Activated naive CD4-positive, alpha-beta T cell treated with anti-CD3 and anti-CD28 coated beads, Interleukin-2, amount 50 U/mL, for 72 hours (primary cell): ENCODE measurements at places on chromosomes 4 and X. TPM values are rescaled to one million over a fixed set of nuclear protein-coding genes. Genes with fewer than 3 reads are reported as not detected.

- no peak for DNase-seq
Observed at GRCh38 chr4:138063581-138063980, 178.6 kb downstream of the SLC7A11 start.

DNA sequence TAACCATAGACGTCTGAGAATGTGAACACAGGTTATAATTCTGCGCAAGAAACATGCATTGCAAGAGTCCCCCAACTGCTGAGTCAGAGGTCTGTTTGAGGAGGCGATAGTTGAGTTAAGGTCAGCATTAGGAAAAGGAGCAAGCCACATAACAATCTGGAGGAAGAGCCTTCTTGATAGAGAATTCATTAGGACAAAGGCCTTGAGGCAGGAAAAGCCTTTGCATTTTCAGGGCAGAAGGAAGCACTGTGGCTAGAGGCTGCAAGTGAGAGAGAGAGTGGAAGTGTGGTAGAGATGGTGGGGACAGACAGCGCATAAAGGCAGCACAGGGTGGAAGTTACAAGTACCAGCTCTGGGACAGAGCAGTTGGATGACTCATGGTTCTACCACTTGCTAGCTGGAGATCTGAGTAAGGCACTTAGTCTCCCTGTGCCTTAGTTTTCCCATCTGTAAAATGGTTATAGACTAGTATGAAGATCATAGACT lies 125.8 kb upstream of the LNX1 start:
- no peak for DNase-seq

The MAGEE2 gene
- not detected for total RNA-seq

The P2RY8 gene
- total RNA-seq = 18.9 TPM

The USP17L11 gene
- total RNA-seq = not detected

The CXCL5 gene
- total RNA-seq = not detected

- DNase-seq = peak; percentile 5
Observed at GRCh38 chrX:20144491-20144890, 2.9 kb upstream of the EIF1AX start.

GRCh38 chr4:28179126-28179525 lies 1318.5 kb downstream of the STIM2 start:
- DNase-seq = no peak

The ARX gene
- not detected for total RNA-seq

DNA sequence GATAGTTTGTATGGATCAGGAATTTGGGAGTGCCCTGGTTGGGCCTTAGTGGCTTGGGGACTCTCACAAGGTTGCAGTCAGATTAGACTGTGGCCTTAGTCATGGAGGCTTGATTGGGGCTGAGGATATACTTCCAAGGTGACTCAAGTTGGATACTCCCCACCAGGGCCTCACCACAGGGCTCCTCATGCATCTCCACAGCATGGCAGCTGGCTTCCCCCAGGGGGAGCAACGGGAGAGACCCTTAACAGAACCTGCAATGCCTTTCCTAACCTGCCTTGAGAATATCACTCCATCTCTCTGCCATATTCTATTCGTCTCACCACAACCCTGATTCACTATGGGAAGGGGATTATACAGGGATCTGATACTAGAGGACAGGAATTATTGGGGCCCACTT lies 161.9 kb downstream of the RELL1 start:
- no peak for DNase-seq

DNA sequence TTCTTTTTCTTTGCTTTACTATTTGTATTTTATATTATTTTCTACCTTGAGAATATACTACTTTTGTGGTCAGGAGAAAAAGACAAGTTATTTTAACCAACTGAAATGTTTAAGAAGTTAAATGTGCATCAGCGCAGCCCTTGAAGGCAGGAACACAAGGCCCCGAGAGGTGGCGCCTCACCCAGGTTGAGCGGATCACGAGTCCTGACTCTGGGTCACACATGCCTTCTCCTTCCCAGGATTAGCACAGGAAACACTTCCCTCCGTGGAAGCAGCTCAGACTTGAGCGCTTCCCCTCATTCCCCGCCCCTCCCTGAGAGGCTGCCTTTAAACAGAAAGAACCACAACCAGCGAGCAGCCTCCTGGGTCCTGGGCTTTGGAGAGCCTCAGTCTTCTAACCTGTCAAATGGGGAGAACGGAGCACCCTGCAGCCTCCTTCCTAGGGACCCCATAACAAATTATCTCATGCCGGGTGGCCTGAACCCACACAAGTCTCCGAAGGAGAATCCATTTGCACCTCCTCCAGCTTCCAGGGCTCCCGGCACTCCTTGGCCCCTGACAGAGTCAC lies 217.6 kb downstream of the AFAP1 start:
- DNase-seq = no peak

DNA sequence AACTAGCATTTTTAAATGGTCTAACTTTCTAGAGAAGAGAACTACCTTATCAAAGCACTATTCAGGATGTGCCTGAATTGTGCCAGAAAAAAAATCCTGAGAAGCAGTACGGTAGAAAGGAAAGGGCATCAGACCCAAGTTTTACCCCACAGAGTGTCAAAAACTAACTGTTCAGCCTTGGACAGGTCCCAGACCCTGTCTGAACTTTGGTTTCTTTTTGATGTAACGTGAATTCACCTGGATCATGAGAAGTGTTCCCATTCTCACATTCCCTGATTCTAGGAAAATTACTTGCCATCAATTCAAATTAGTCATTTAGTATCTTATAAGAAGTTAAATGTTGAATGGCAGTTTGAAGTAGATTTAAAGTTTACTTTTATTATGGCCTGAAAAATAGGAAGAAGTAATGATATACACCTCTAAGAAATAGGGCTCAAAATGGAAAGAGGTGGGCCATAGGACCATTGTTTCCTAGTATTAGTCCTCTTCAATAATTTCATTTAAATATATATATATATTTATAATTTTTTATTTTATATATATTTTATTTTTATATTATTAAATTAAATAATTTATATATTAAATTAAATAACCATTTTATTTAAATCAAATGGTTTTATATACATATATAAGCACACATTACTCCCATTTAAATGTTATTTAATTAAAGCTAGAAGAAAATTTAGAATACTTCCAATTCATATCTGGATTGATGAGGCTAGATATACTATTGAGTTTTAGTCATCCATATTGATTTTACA lies 181.9 kb upstream of the PPARGC1A start:
- DNase-seq = no peak

DNA sequence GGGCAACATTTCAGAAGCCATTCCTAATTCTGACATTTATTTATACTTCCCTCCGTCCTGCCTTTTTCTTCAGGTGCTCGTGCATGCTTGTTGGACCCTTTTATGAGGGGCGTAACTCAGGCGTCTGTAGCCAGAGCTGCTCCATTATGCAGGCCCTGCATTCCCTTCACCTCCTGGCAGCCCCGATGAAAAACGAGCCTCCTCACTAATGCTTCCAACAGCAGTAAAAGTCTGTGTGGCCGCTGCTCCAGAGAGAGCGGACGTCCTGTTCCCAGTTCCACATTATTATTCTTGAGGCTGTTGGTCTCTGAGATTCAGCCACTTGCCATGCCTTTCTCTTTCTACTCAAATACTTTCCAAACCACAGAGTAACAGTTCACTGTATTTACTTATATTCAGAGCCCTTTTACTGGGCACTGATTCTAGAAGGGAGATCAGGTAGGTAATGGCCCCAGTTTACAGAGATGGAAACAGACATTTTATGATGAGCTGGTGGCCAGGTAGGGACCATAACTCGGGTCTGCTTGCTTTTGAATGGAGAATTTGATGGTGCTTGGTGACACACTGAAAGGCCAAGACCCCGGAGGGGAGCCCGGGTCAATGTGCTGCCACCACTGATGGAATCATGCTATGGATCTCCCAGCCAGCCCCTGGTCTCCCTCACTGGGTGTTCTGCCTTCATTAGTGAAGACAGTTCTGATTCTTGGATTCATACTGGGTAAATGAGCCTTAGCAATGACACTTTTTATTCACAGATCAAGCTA lies 101.0 kb downstream of the GATB start:
- no peak for DNase-seq

- DNase-seq = no peak
Observed at GRCh38 chrX:148316446-148316845, 184.0 kb upstream of the AFF2 start.

GRCh38 chrX:39063037-39063436 lies 261.8 kb downstream of the MID1IP1 start:
- DNase-seq = no peak

The FGD1 gene
- total RNA-seq = 0.31 TPM

- DNase-seq = no peak
Observed at GRCh38 chr4:16814361-16814760, 84.1 kb downstream of the LDB2 start.

GRCh38 chr4:147355847-147356246 lies 125.0 kb upstream of the EDNRA start:
- DNase-seq = no peak

GRCh38 chr4:156686120-156686519 lies 285.5 kb downstream of the PDGFC start:
- DNase-seq = no peak

DNA sequence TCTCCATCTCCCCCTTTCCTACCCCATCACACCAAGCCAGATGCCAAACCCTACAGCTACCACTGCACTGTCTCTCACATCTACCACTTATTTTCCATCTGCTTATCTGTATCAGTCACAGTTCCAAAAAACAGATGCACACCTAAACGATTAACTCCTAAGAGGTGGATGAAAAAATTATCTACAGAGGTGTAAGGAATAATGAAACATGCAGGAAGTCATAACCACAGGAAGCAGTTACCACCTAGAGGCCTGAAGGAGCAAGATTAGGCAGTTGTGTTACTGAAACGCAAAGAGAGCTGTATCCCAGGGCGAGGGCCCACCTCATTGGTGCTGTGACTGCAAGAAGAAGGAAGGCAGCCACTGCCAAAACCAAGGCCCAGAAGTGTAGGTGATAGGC lies 87.8 kb upstream of the FAM241A start:
- DNase-seq = no peak

DNA sequence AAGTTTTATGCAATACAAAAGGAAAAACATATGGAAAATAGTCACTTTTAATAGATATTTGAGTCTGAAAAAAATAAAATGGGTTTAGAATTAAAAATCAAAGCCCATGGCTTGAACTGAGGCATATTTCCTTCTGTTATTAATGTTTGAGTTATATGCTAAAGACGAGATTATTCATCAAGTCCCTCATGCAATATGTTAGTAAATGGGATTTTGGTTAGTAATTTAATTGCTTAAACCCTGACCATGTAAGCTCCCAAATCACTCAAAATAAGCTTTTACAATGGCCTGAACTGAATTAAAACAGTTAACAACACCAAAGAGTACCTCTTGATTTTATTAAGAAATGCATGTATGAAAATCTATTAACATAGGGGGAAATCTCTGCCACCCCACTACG lies 12.1 kb downstream of the UNC5C start:
- no peak for DNase-seq

DNA sequence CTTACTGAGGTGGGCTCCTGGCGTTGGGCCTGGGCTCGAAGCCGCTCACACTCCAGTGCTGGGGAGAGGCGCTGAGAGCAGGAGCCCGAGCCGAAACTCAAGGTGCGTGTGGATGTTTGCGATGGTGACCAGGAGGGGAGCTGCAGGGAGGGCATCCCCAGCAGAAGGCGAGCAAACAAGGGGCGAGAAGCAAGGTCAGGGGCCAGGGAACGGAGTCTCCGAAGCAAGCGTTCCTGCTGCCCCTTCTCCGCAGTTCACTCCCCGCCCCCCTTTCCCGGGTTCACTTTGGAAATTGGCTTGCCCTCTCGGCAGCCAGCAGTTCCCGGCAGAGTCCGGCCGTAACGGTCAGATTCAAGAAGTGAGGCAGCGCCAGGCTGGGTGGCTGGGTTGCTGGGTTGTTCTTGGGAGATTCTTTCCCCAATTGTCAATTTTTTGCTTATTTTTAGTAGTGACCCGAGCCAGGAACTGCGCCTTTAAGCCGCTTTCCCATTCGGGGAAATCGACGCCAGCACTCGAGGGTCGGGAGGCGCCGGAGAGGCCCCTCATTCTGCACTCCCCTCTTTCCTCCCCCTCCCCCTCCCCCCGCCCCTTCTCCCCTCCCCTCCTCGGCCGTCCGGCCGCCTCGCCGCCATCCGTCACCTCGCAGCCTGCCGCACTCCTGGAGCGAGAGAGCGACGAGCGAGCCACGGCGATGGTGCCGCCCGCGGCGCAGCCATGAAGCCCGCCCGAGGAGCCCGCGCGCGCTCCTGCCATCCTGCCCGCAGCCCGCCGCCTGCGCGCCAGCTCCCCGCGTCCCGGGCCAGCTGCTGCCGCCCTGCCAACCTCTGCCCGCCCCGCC lies at the start of gene FRMPD3:
FRMPD3 (plus strand) TSS at position 655 of the 838 bp plus-strand sequence. CDS start 76,937 bp downstream, outside the sequence.
- no peak for DNase-seq

DNA sequence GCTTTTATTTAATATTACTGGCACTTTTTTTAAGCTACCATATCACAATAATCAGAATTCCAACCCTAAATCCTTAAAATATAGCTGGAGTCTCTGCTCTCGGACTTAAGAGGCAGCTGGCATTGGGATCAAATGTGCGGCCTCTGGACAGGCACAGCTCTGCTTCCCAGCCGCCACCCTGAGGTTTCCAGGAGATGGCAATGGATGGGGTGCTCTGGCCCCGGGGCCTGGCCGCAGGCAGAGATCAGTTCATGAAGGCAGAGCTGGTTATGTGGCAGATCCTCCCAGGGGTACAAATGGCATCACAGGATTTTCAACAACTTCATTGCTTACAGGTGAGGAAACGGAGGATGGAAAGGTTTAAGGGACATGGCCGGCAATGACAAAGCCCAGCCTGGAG lies 57.8 kb downstream of the JAKMIP1 start:
- DNase-seq = no peak

The HUWE1 gene
- 505 TPM for total RNA-seq

The MAGEB10 gene
- total RNA-seq = not detected
